ENCODE measurements at places on chromosomes 5 and 9. TPM values are rescaled to one million over a fixed set of nuclear protein-coding genes. Genes with fewer than 3 reads are reported as not detected.
A peak's percentile ranks its signal among the peaks of the same experiment; 100 is the strongest.

DNA sequence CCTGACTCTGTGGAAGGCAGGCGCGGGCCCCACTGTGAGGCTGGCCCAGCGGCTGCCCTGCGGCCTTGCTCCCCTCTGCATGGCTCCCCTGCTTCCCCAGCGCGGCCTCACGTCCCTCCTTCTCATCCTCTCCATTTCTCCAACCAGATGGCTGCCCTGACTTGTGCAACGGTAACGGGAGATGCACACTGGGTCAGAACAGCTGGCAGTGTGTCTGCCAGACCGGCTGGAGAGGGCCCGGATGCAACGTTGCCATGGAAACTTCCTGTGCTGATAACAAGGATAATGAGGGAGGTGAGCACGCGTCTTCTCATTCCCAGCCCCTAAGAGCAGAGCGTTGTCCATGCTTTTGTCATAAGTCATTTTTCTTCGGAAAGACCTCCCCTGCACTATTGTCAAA, 129.0 kb upstream of the WWC1 start:
- DNase-seq, result peak; percentile 15

The SLC25A2 gene
- not detected for polyA plus RNA-seq

The SLC34A1 gene
- not detected for polyA plus RNA-seq

GRCh38 chr5:55868846-55869245, 17.7 kb downstream of the IL31RA start:
- peak; percentile 12 for DNase-seq

- DNase-seq, result no peak
Measured at GRCh38 chr9:84615544-84615943, 54.0 kb upstream of the NTRK2 start.

DNA sequence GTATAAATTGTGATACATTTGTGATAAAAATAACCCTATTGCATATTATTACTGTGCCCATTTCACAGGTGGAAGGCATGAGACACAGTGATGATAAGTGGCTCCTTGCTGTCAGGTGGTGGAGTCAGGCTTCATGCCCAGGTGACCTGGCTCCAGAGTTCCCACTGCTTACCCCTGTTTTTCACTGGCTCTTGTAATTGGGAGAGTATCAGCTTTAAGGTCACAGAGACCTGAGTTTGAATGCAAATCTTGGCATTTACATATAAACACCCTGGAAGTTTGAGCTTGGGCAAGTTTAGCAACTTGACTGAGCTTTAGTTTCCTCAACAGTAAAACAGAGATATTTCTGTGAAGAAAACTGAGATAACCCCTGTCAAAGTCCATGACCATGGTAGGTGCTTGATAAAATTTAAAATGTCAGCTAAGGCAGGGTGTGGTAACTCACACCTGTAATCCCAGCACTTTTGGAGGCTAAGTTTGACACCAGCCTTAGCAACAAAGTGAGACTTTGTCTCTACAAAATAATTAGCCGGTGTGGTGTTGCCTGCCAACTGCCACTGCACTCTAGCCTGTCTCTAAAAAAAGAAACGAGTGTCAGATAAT, 29.2 kb downstream of the MAT2B start:
- no peak for DNase-seq

The TNFSF15 gene
- 0.30 TPM for polyA plus RNA-seq

DNA sequence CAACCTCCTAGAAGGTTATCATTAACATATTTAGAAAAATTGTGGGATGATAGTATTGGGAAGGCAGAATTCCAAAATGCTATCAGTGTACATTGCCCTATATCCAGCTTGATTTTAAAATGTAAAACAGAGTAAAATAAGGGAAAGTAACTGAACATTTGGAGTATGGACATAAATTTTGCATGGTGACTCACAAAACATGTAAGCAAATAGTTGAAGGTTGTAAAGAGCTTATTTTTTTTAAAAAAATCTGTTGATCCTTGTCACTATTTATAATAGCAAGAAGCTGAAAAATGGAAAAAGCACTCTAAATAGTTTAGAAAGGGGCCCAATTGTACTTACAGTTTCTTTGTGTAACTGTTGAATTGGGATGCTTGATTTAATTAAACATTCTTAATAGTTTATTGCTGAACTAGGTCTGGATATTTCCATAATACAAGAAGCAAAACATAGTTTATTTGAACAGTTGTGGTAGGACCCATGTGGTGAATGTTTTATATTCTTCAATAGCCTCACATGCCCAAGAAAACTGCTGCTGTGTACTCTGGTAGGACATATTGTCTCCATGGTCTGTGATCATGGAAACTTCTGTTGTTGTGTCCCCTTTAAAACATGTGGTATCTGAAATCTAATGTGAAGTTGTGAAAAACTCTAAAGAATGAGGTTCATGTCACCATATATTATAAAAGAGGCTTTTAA, 82.4 kb downstream of the NNT start:
- DNase-seq, result no peak

The BRD3OS gene
- 10.4 TPM for polyA plus RNA-seq

The CFAP157 gene
- polyA plus RNA-seq, result 1.4 TPM

The TIGD6 gene
- polyA plus RNA-seq, result 2.2 TPM

DNA sequence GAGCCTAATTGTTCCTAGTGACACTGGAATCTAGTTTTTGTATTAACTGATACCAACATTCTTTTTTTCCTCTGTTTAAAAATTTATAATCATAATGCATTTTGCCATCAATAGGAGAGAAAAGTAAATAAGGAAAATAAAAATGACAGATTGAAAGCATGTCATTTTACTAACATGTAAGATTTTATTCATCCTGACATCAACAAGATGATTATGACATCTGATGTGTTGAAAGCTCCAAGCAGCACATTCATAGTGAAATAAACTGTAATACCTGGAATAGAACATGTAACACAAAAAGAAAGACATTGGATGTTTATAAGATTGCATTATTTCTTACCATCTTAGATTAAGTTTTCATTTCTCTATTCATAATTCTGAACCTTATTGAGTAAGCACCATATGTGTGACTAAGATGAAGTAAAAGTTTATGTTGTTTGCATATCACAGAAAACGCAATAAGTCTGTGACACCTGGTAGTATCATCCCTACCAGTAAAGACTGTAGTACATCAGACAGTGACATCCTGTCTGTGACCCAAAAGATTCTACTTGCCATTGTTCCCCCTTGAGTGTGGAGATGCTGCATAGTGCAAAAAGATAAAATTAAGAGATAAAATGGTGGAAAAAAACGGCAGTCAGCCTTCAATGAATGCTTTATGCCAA, 225.6 kb downstream of the PCSK5 start:
- no peak for DNase-seq

DNA sequence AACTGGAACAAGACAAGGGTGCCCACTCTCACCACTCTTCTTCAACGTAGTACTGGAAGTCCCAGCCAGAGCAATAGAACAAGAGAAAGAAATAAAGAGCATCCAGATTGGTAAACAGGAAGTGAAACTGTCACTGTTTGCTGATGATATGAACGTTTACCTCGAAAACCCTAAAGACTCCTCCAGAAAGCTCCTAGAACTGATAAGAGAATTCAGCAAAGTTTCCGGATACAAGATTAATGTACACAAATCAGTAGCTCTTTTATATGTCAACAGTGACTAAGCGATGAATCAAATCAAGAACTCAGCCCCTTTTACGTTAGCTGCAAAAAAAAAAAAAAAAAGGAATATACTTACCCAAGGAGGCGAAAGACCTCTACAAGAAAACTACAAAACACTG, 306.6 kb downstream of the PLK2 start:
- DNase-seq, result no peak

DNA sequence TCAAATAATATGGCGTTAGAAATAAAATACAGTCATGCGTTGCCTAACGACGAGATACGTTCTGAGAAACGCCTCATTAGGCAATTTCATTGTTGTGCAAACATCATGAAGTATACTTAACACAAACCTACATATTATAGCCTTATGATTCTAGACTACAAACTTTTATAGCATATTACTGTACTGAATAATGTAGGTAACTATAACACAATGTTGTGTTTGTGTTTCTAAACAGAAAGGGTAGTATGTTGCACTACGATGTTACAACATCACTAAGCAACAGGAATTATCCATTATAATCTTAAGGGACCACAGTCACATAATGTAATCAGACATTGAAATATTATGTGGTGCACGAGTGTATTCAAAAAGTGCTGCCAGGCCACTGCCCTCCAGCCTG, 3.0 kb upstream of the SMC2 start:
- DNase-seq, result no peak

The ZNF658 gene
- polyA plus RNA-seq, result 2.6 TPM

DNA sequence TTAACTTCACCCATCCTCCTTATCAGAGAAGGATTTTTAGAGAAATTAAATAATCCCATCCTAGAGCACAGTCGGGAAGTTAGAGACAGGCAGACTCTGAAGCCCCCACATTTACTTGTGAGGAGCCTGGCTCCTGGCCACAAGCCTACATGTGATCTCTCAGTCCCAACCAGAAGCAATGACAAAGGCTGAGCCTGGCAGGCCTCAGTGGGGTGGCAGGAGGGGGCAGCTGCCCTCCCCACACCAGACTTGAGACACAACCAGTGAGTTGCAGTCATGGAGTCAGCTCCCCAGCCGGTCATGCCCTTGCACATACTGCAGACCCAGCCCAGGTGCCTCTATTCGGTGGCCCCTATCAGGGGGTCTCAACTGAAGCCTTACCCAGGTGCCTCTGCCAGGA, 11.0 kb downstream of the NAIF1 start:
- no peak for DNase-seq

GRCh38 chr9:4894076-4894475, 91.0 kb upstream of the JAK2 start:
- DNase-seq, result no peak

DNA sequence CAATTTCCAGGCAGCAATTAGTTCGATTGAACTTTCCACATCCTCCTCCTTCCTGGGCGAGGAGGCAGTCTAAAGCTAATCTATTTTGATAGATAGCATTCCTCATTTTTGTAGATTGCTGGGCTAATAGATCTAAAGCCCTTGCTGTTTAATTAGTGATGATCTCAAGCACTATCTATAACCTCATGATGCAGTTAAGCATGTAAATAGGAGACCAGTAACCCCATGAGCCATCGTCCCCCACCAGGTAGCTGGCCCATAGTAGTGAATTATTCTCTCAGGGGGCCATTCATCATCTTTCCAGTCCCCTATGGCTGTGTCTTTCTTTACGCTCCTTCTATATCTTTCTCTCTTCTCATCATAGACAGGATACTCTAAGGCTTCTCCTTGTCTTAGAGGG, 14.9 kb downstream of the CEL start:
- DNase-seq, result no peak

GRCh38 chr9:135711881-135712280, 9.9 kb downstream of the KCNT1 start:
- no peak for DNase-seq

GRCh38 chr5:34854459-34855174, 15.7 kb downstream of the TTC23L start:
- no peak for DNase-seq

GRCh38 chr5:140823475-140823874, 2.1 kb downstream of the PCDHA5 start:
- DNase-seq, result no peak

The MYMK gene
- polyA plus RNA-seq, result 82.7 TPM

- no peak for DNase-seq
Measured at GRCh38 chr9:6098431-6098830, 83.0 kb upstream of the RANBP6 start.

DNA sequence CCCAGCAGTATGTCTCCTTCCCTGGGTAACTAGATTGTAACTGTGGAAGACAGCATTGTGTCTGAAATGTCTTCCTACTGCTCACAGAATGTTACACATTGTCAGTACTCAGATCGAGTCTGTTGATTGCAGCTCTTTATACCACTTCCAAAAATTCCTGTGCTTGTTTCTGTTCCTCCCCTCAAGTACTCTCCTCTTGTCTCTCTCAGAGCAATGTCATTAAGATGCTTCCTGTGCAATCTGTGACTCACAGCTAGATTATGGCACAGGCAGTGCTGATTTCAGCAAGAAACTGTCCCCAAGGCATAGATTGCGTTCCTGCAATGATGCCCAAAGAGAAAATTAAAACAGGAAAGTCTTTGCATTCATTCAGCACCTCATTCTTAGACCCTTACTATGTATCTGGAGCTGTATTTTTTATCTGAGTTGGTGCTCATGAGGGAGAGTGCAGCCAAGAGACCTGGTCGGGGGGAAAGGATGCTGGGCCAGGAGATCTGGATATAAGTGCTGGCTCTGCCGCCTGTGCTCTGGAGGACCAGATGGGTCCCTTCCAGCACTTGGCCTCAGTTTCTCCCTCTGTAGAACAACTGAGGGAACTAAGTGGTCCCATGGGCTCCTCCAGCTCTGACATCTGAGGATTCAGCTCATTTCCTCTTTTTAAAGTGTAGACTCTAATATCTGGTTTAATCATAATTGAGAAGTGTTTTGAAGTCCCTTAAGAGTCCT, 40.8 kb upstream of the GNPDA1 start:
- DNase-seq, result peak; percentile 51

DNA sequence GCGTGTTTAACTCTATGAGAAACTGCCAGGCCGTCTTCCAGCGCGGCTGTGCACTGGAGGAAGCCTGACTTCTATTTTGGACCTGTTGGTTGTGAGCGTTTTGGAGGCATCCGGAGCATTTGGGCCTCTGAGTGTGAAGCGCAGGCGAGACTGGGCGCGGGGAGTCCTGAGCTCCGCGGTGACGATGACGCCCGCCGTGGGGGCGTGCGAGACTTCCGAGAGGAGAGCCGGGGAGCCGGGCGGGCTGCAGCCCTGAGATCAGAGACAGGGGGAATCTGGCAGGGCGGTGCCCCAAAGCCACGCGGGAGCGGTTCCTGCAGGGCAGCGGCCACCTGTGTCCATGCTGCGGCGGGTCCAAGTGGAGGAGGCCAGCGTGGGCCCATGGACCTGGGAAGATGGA, 47.4 kb downstream of the NTNG2 start:
- DNase-seq, result no peak
